ENCODE measurements at places on chromosomes 4 and X.

- DNase-seq = no peak
Measured at GRCh38 chr4:11293866-11294265, 134.8 kb downstream of the HS3ST1 start.

DNA sequence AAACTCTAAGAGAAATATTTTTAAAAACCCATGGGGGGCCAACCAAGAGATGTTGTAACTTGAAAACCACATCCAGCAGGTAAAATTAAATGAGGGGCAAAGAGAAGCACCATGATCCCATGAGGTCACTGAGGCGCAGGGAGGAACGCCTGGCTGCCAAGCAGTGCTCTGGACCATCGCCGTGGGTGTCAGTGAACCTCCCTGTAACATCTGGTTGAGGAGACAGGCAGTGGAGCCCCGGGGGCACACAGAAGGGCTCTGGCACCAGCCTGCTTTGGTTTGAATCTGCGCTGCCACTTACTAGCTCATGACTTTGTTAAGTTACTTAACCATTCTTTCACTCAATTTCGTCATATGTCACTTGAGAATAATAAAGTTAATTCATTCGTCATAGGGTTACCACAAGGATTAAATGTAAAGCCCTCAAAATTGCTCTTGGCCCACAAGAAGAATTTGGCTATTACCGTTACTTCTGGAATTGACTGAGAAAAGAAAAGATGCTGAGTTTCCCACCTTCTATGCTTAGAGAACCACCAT lies 41.6 kb upstream of the SLC25A4 start:
- DNase-seq = no peak

DNA sequence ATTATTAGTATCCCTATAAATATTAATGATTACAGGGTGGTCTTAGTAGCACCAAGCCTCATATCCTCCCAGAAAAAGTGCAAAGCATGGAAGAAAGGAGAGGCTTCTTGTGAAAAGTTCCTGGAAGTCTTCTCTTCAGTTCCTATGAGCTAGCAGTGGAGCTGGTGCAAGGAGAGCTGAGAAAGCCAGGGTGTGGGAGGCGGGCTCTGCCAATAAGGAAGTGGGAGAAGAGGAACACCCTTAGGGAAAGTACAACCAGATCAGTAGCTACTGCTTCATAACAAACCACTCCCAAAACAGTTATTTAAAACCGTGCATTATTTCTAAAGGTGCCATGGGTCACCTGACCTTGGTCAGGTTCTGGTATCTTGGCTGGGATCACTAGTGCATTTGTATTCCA lies 72.4 kb downstream of the MAP9 start:
- DNase-seq = no peak

- DNase-seq = peak; percentile 54
Measured at GRCh38 chr4:142265536-142265935, 580.6 kb downstream of the INPP4B start.

- no peak for DNase-seq
Measured at GRCh38 chr4:147732518-147733235, 789 bp downstream of the ARHGAP10 start.

DNA sequence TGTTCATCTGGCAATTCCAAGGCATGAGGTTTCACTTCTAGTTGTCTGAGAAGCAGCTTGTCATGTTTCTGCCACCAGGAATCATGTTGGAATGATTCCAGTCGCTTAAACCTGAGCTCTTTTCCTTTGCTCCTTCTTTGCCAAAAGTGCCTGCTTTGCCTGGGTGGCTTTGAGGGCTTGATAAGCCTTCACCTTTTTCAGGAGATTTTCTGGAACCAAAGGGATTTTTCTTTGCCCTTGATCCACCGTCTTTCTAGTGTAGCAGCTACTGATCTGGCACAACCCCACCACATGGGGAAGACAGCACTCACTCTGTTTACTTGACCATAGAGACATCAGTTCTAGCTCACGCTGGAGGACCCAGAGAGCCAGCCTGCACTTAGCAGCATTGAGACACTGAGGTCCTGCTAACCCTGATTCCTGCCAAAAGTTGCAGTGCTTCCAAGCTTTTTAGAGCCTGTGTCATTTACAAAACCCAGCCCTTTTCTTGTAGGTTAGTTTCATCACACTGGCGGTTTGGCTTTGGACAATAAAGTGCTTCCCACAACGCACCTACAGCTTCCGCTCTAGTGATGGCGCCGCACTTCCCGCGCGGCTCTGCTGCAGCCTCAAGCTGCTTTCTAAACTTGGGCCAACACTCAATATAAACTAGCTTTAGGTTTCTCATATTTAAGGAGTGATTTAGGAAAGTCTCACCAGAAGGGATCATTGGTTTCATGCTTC lies 7.3 kb upstream of the CCNI start:
- no peak for DNase-seq

DNA sequence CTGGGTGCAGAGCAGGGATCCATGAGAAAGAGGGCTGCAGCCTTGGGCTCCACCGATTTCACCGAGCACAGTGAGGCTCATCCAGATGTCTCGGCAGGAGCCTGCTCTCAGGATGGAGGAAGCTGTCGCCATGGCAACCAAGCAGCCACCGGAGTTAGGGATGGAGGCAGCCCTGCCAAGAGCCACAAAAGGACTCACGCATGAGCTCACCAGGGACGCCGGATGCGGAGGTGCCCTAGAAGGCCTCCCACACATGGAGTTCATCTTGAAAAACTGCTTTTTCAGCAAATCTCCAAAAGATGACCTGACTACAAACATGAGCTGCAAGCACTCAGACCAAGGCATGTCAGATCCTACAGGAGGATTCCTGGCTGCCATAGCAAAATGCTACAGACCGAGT lies 90.7 kb downstream of the WFS1 start:
- no peak for DNase-seq

DNA sequence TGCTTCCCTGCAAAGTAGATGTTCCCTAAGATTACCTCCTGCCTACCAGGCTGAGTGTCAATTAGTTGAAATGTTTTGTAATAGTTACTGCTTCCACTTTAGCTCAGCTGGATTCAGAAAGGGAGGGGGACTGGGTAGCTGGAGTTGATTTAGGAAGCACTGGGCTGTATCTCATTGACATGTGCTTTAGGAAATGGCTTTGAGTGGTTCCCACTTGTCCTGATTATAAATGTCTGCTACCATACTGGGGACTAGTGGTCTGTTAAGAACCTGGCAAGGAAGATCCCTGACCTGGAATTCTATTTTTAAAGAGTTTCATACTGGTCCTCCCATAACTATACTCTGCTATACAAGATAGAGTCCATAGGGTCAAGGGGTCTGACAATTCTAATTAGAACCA lies 363.9 kb upstream of the PPP1R2C start:
- DNase-seq = no peak

- DNase-seq = no peak
Measured at GRCh38 chr4:24736066-24736465, 59.3 kb upstream of the SOD3 start.

DNA sequence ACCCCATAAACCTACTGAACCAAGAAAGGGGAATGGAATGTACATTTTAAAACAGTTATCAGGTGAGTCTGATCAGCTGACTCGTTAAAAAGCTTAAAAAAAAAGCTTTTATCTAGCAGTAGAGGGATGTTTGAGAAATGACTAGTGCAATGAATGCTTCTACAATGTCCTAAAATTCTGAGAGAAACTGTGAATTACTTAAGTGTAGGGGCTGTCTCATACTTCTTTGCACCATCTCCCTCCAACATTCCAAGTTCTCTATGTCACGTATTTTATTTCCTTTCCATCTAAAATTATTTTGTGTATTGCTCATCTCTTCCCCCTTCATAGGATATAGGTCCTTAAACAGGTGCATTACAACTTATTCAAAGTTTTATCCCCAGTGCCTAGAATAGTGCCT lies 11.9 kb upstream of the AREG start:
- no peak for DNase-seq

- DNase-seq = no peak
Measured at GRCh38 chrX:23554304-23554703, 113.0 kb upstream of the PRDX4 start.

DNA sequence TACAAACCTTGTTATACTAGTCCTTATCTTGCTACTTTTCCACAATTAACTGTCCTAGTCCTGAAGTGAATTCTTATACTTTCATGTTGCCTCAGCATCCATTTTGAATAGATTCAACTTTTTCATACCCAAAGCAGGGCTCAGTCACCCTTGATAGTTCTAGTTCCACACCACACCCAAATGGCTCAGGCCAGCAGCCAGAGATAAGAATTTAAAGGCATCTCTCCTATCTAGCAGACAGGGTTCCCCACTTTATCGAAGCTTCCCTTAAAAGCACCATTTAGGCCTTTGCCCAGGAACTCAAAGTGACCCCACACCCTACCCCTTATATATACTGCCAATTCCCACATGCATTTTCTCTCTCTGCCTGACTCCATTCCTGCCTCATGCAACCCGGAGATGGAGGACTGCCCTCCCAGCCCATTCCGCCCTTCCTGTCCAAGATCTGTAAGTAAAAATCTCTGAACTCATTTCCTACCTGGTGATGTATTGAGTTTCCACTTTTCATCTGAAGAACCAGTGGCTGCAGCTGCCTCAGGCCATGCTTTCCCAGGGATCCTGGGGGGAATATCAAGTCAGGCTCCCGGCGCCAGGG lies 63.7 kb upstream of the TXK start:
- DNase-seq = no peak

GRCh38 chr4:38672074-38672396 lies 8.0 kb downstream of the KLF3 start:
- no peak for DNase-seq

DNA sequence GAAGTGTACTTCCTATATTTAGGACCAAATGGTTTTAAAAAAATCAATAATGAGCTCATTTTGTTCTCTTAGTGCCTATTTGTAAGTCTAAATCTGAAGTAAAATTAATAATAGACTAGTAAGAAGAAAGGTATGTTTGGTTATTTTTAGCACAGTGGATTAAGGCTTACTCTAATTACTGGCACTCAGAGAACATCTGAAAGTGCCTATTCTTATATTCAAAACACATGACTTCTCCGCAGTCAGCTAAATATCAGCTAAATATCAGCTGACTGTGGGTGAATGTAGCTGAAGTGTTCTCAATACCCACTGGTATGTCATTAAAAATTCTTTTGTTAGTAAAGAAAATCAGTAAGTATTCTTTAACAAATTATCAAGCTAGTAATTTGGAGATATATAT lies 6.0 kb downstream of the AP1S2 start:
- DNase-seq = no peak

- DNase-seq = no peak
Measured at GRCh38 chrX:155023907-155024833, 1.6 kb upstream of the F8 start.

- no peak for DNase-seq
Measured at GRCh38 chrX:18873189-18873791, 110.6 kb downstream of the PHKA2 start.

DNA sequence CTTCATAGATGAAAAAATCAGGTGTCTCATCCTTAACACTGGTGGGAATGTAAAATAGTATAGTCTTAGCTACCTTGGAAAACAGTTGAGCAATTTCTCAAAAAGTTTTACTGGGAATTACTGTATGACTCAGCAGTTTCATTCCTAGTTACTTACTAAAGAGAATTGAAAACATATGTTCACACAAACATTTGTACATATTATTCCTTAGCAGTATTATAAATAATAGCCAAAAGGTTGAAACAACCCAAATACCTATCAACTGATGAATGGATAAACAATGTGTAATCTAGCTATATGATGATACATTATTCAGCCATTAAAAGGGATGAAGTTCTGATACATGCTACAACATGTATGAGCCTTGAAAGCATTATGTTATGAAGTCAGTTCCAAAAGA lies 41.7 kb downstream of the RBM46 start:
- no peak for DNase-seq
